DMS153 (cell line): ENCODE measurements at places on chromosomes 1 and 21.

GRCh38 chr1:165612062-165612461 lies 19.0 kb upstream of the MGST3 start:
- DNase-seq = no peak

- no peak for DNase-seq
Observed at GRCh38 chr1:234925440-234926263, 203.0 kb downstream of the TOMM20 start.

DNA sequence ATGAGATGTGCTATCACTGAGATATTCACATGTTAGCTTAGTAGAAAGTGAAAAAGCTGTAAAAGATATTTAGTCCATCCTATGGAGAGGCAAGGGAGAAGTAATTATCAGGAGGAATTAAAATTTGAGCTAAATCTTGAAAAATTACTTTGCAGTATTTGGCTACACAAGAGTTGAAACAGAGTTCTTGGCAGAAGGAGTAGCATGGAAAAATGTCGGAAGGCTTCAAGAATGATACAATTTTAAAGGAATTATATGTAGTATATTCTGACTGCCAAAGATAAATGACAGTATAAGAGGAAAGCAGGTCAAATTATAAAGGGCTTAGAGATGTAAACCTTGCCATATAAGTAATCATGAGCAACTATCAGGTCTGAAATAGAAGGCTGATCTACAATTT lies 518.9 kb downstream of the BRINP3 start:
- no peak for DNase-seq

DNA sequence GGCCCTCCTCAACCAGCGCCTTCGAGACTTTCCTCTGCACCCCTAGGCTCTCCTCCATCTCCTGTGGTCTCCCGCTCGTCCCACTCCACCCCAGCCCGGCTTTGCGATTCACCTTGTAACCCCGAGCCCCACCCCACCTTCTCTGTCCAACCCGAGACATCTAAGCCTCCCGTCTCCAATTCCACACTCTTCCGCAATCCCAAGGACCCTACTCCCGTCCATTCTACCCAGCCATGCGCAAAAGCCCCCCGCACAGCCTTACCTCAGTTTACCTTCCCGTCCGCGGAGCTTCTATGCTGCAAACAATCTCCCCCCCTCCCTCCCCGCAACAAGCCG lies 174 bp downstream of the SH3BP5L start:
- DNase-seq = no peak

DNA sequence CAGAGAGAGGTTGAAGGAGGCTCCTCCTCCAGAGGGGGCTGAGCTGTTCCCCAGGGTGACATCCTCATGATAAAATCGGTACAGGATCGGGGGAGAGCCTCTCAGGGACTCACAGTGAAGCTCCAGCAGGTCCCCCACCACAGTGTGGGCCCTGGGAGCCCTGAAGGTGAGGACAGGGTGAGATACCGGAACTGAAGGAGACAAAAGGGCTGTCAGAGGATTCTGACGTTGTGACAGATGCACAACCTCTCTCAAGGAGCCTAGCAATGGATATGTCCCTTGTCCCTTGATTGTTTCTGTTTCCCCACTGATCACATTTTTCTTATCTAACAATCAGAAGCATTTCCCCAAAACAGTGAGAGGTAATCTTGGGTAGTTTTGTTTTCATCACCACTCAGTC lies 5.2 kb downstream of the FCRL3 start:
- no peak for DNase-seq

- DNase-seq = no peak
Observed at GRCh38 chr1:210624722-210625121, 296.0 kb downstream of the HHAT start.

DNA sequence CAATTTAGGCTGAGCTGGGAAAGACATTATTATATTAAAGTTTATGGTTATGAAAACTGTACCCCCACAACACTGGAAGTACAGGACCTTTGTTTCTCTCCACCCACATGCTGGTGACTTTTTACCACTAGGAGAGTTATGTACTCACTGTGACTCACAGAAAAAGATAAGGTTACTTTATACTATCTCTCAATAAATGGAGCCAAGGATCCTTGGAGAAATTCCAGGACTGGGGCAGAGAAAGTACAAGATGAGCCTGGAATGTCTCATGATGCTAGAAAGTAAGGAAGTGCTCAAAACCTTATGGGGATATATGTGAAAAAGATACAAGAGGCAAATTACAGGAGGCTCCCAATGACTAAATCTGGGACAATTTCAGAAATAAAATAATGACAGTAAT lies 63.9 kb upstream of the C1orf105 start:
- no peak for DNase-seq

- no peak for DNase-seq
Observed at GRCh38 chr1:111737216-111738132, 1.7 kb downstream of the INKA2 start.

- DNase-seq = no peak
Observed at GRCh38 chr1:228765168-228765946, 30.1 kb downstream of the RHOU start.

DNA sequence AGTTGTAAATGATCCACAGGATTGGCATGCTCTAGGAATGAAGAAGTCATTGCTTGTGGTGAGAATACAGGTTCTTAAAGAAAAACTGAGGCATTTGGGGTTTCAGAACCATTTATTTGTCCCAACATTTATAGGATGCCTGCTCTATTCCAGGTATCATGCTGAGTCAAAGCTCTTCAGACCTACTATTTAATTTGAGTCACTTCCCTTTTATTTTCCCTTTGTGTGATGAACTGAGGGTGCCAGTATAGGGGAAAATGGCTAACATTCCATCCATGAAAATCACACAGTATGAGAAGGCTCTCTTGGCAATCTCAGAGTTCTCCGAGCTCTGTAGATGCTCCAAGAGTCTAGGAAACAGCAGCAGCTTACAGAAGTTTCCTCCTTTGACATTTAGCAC lies 110.4 kb downstream of the RNF220 start:
- no peak for DNase-seq

- DNase-seq = no peak
Observed at GRCh38 chr1:232335741-232336293, 294.1 kb downstream of the SIPA1L2 start.

GRCh38 chr1:228163007-228163753 lies 2.4 kb upstream of the IBA57 start:
- DNase-seq = no peak

- DNase-seq = peak; percentile 53
Observed at GRCh38 chr1:63323865-63324778, 1.8 kb downstream of the FOXD3 start.

- DNase-seq = peak; percentile 66
Observed at GRCh38 chr1:42737257-42737656, 2.8 kb downstream of the CLDN19 start.

DNA sequence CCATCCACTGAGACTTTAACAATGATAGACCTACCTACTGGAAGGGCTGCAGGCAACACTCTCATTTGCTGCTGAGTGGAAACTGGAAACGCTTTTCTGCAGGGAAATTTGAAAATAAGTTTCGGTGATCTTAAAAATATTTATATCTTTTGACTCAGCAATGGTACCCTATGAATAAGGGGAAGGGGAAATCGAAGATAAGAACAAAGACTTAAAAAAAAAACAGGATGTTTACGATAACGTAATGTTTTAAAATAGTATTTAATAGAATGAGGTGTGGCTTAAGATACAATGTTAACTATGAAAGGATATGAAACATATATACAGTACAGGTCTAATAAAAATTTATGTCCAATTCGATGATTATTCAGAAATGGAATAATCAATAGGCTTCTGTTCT lies 34.8 kb upstream of the CSF1 start:
- DNase-seq = no peak

DNA sequence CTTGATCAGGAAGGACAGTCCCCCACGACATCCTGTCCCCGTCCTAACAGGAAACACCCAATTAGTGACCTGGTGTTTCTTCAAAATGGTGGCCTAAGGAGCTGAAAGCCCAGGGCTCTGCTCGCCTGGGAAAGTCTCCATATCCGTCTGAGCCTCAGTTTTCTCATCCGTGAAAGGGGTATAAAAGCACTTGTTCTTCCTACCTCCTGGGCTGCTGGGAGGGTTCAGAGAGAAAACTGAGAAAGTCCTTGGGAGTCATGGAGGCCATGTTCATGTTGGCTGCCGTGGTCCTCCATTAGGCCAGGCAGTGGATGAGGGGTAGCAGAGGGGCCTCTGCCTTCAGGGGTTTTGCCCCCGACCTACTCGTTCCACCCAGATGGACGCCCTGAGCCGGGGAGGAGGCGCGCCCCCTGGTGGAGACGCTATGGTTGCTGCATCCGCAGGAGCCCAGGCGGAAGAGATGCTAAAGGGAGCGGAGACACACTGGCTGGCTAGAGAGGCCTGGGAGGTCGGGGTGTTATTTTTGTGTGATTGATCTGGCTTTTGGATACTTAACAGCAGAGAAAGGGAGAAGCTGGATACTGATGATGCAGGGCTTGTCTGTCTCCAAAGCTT lies 113.5 kb downstream of the PRDM2 start:
- no peak for DNase-seq

GRCh38 chr1:153678519-153679336 lies at the start of gene NPR1:
NPR1 (plus strand) TSS chr1:153678688; CDS start chr1:153679109, 421 bp downstream.
- DNase-seq = no peak

- DNase-seq = no peak
Observed at GRCh38 chr1:39344394-39345154, 140.1 kb downstream of the MACF1 start.

- no peak for DNase-seq
Observed at GRCh38 chr1:30757352-30758120, at the start of gene LAPTM5. LAPTM5 (minus strand) TSS chr1:30757774; CDS start chr1:30757745, 29 bp downstream.

DNA sequence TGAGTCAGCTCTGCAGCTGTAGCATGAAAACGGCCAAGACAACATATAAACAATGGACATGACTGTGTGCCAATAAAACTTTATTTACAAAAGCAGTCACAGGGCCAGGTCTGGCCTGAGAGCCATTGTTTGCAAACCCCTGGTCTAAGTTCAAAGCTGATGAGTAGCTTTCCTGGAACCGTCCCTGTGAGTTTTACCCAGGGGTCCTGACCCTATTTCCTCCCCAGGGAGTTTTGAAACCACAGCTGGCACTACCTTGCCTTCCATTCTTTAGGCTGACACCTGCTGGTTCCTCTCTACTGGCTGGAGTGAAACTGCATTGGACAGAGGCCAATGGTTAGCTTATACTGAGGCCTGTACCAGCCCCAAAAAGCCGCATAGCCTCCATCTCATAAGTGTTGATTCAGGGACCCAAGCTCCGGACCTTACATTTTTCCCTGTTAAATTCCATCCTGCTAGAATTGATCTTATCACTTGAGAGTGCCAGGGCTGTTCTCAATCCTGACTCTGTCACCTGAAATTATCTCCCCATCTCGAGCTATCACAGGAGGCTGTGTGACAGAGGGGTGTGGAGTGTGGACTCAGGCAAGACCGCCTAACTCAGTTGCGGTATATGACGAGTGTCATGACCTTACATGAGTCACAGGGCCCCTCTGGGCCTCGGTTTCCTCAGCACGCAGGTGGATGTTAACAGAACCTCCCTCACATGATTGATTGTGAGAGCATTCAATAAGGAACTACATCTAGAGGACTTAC lies 343.6 kb downstream of the NPHP4 start:
- DNase-seq = no peak

GRCh38 chr1:76705560-76705959 lies 161.7 kb upstream of the ST6GALNAC5 start:
- DNase-seq = no peak

DNA sequence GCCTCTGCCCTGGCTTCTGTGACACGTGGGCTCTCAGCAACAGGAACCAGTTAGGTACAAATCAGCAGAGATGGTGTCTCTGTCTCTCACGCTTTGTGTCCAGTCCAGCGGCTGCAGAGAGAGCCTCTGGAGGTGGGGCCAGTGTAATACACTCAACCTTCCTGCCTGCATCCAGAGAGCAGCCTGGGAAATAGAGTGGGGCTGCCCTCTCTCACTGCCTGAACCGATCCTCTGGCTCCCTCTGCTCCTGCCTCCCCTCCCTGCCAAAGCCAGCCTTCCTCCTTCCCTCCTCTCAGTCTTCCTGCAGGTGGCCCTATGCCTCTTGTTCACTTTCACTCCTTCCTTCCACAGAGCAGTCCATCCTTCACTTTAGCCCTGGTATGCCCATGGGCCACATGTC lies at the start of gene ZNF648:
ZNF648 (minus strand) TSS at position 119 of the 400 bp plus-strand sequence. CDS start 3,702 bp downstream, outside the sequence.
- no peak for DNase-seq

DNA sequence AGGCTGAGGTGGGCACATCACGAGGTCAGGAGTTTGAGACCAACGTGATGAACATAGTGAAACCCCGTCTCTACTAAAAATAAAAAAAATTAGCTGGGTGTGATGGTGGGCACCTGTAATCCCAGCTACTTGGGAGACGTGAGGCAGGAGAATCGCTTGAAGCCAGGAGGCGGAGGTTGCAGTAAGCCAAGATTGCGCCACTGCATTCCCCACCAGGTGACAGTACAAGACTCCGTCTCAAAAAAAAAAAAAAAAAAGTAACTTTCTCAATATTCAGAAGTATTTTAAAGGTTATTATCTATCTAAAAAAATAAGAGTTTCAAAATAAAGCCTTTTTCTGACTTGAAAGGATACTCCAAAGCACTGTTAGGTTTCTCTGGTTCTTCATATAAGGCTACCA lies 5.9 kb downstream of the MYCBP start:
- no peak for DNase-seq

DNA sequence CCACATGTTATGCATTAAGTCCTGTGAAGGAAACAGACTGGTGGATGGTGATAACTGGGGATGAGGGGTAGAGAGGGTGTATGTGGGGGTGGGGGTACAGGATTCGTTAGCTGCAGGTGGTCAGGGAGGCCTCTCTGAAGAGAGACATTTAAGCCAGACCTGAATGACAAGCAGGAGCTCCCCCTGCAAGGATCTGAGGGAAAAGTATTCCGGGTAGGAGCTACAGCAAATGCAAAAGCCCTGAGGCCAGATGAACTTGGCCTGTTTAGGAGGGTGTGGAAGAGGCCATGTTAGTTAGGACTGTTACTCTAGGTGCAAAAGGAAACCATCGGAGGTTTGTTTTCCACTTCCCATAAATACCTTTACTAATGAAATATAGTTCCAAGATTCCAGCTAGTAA lies 9.9 kb downstream of the ARHGEF10L start:
- DNase-seq = no peak

GRCh38 chr1:85846706-85847105 lies 138.5 kb upstream of the ZNHIT6 start:
- no peak for DNase-seq

- no peak for DNase-seq
Observed at GRCh38 chr1:234659538-234659937, 49.6 kb upstream of the IRF2BP2 start.

GRCh38 chr1:33586106-33586505 lies 113.7 kb downstream of the ZSCAN20 start:
- no peak for DNase-seq

DNA sequence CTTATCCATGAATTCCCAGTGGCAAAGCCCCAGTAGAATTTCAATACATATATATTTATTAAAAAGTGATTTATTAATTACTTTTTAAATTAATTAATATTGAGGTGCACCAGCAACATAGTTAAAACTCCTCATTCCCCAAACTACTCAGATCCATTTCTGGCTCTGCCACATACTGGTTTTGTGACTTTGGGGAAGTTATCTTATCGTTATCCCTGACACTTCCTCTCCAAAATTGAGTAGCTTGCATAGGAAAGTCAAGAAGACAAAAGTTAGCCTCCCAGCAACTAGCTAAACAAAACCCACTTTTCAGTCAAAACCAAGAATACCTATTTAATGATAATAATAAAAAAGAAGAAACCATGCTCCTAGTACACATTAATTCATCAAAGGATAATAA lies 35.9 kb downstream of the TCP10L start:
- DNase-seq = no peak

GRCh38 chr1:58709540-58710175 lies 9.8 kb upstream of the MYSM1 start:
- no peak for DNase-seq

GRCh38 chr1:7644961-7645750 lies 125.9 kb upstream of the VAMP3 start:
- DNase-seq = peak; percentile 97
